ENCODE measurements at places on chromosomes 1 and 21. TPM values are rescaled to one million over a fixed set of nuclear protein-coding genes. Genes with fewer than 3 reads are reported as not detected.

Gene RPTN
- total RNA-seq, result not detected

- DNase-seq, result no peak
- H3K27me3 ChIP-seq, result no peaks in the 10 kb centered on the region
- H3K36me3 ChIP-seq, result no peaks in the 10 kb centered on the region
- no peak overlapping the region for H3K27ac ChIP-seq
- H3K4me1 ChIP-seq, result peaks cover 8% of the 10 kb centered on the region
Observed at GRCh38 chr1:54287176-54287650, 87.2 kb downstream of the MRPL37 start.

Gene SPRR1B
- total RNA-seq, result 0.66 TPM

GRCh38 chr1:14642712-14643111 lies 44.2 kb downstream of the KAZN start:
- H3K36me3 ChIP-seq, result no peaks in the 10 kb centered on the region
- DNase-seq, result no peak
- peaks cover 3% of the 10 kb centered on the region for H3K27me3 ChIP-seq

GRCh38 chr1:20663365-20663764 lies 2.2 kb upstream of the DDOST start:
- peaks cover 21% of the 10 kb centered on the region for H3K4me1 ChIP-seq
- H3K36me3 ChIP-seq, result peaks cover 5% of the 10 kb centered on the region

DNA sequence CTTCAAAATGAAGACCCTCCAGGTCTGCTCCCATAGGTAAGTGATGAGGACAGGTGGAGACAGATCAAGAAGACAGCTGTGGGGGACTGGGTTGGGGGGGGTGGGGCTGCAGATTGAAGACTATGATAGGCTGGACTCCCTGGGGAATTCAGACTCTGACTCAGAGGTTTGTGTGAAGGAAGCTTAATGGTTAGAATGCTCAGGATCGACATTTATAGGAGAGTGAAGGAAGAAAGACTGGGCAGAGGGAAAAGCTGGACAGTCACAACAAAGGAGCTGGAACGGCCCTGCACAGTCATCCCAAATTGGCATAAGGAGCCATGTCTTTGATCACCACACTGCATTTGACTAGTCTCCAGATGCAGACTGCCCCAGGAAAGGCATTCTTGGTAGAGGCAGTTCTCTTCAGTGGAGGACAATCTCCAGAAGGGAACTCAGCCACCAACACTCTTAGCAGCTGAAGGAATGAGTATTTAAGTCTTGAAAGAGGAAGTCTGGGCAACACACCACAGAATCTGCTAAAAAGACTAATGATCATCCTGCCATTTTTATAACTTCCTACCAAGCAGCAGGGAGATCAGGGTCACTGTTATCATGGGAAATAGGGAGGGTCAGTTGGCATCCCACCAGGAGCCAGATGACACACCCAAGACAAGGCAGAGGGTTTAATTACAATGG lies 120.0 kb upstream of the ZC3H11B start:
- no peaks in the 10 kb centered on the region for H3K36me3 ChIP-seq
- H3K27ac ChIP-seq, result no peak overlapping the region
- H3K4me1 ChIP-seq, result peaks cover 3% of the 10 kb centered on the region
- H3K4me3 ChIP-seq, result no peak overlapping the region
- DNase-seq, result no peak

GRCh38 chr1:114559356-114559755 lies 22.1 kb downstream of the BCAS2 start:
- no peaks in the 10 kb centered on the region for H3K27me3 ChIP-seq
- H3K4me3 ChIP-seq, result no peak overlapping the region
- no peaks in the 10 kb centered on the region for H3K4me1 ChIP-seq
- no peak overlapping the region for H3K27ac ChIP-seq
- H3K36me3 ChIP-seq, result no peaks in the 10 kb centered on the region

Gene REG4
- not detected for total RNA-seq

GRCh38 chr1:245475961-245476516 lies 321.3 kb downstream of the KIF26B start:
- no peak overlapping the region for H3K27ac ChIP-seq
- DNase-seq, result no peak
- no peaks in the 10 kb centered on the region for H3K36me3 ChIP-seq
- no peak overlapping the region for H3K4me3 ChIP-seq
- no peaks in the 10 kb centered on the region for H3K27me3 ChIP-seq

GRCh38 chr1:44784094-44785028 lies 3.6 kb downstream of the BEST4 start:
- H3K27me3 ChIP-seq, result no peaks in the 10 kb centered on the region
- no peak overlapping the region for H3K27ac ChIP-seq

DNA sequence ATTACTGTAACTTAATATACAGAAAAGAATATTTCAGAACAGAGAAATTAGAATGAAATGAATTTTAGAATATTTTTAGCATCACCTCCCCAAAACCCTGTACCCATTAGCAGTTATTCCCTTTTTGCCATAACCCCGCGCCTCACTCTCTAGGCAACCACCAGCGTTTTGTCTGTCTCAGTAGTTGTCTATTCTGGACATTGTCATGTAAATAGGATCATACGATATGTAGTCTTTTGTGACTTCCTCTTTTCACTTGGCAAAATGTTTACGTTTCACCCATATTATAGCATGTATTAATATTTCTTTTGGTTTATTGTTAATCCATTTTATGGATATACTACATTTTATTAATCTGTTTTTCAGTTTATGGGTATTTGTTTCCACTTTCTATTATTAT lies 24.9 kb downstream of the SOAT1 start:
- no peaks in the 10 kb centered on the region for H3K4me1 ChIP-seq
- H3K4me3 ChIP-seq, result no peak overlapping the region
- DNase-seq, result no peak
- H3K36me3 ChIP-seq, result no peaks in the 10 kb centered on the region
- H3K27me3 ChIP-seq, result no peaks in the 10 kb centered on the region

Gene SNX7
- 18.8 TPM for total RNA-seq

DNA sequence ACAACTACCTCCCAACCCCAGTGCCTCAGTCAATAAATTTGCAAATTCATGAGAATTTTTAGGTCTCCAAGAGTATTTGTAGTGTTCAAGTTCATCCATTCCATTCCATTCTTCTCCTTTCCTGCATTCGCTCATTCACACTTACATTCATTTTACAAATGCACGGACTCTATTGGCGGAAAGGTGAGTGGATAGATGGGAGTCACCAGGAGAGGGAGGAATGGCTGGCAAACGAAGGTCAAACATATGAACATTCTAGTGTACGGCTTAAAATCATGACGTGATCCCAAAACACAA lies 2.5 kb downstream of the LORICRIN start:
- no peaks in the 10 kb centered on the region for H3K36me3 ChIP-seq
- no peak for DNase-seq
- H3K4me1 ChIP-seq, result no peaks in the 10 kb centered on the region
- no peak overlapping the region for H3K4me3 ChIP-seq

Gene RAB42
- total RNA-seq, result not detected

Gene VSIG8
- not detected for total RNA-seq

- no peaks in the 10 kb centered on the region for H3K36me3 ChIP-seq
- no peak overlapping the region for H3K4me3 ChIP-seq
- no peak overlapping the region for H3K27ac ChIP-seq
- DNase-seq, result peak; percentile 23
- H3K4me1 ChIP-seq, result peaks cover 7% of the 10 kb centered on the region
- H3K27me3 ChIP-seq, result no peaks in the 10 kb centered on the region
Observed at GRCh38 chr1:21594935-21595897, 73.9 kb downstream of the RAP1GAP start.

- no peaks in the 10 kb centered on the region for H3K27me3 ChIP-seq
- H3K36me3 ChIP-seq, result no peaks in the 10 kb centered on the region
- no peak overlapping the region for H3K27ac ChIP-seq
- no peak for DNase-seq
- no peak overlapping the region for H3K4me3 ChIP-seq
- peaks cover 16% of the 10 kb centered on the region for H3K4me1 ChIP-seq
Observed at GRCh38 chr21:34534522-34534921, 22.5 kb upstream of the KCNE1 start.

DNA sequence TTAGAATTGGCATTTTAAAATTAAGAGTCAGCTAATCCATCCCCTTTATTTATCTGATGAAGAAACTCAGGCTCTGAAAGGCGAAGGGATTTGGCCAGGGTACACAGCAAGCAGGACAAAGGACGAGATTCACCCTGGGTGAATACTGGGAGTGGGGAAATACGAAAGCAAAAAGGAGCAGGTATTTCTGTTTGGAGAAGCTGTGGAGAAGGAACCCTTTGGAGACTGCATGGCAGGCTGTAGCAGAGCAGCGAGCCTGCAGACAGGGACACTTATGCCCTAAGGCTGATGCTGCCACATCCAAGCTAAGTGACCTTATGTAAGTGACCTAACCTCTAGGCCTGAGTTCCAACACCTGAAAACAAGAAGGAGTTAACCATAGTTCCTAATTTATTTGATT lies 207.2 kb upstream of the C1orf87 start:
- DNase-seq, result no peak
- H3K4me1 ChIP-seq, result peaks cover 24% of the 10 kb centered on the region
- no peaks in the 10 kb centered on the region for H3K36me3 ChIP-seq
- H3K4me3 ChIP-seq, result no peak overlapping the region
- H3K27ac ChIP-seq, result no peak overlapping the region

DNA sequence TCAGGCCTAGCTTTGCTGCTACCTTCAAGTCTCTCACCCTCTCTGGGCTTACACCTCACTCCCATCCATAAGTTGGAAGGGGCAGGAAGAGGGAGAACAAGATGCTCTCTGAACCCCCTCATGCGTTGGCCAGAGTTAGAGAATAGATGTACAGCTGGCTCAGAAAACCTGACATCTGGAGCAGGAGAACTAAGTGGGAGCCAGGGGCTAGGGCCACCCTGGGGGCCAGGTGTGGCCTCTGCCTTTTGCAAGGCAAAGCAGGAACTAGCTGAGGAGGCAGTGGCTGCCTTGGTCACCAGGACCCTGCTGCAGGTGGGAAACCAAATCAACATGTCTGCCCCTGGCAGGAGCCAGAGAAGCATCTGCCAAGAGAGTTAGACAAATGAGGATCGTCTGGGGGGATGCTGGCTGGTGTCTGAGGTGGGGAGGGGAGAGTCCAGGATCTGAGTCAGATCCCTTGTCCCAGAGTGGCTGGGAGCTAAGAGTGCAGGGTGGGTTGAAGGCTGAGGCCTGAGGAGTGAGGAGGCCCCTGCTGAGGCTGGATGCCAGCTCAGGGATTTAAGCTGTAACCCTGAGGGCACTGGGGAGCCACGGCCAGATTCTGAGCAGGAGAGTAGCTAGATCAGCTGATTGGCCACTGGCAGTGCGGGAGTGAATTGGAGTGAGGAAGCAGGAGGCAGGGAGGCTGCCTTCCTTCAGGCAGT lies 115.0 kb downstream of the EPHB2 start:
- H3K4me3 ChIP-seq, result no peak overlapping the region
- H3K36me3 ChIP-seq, result no peaks in the 10 kb centered on the region
- peak overlapping the region; percentile 63 for H3K27ac ChIP-seq
- no peaks in the 10 kb centered on the region for H3K27me3 ChIP-seq

DNA sequence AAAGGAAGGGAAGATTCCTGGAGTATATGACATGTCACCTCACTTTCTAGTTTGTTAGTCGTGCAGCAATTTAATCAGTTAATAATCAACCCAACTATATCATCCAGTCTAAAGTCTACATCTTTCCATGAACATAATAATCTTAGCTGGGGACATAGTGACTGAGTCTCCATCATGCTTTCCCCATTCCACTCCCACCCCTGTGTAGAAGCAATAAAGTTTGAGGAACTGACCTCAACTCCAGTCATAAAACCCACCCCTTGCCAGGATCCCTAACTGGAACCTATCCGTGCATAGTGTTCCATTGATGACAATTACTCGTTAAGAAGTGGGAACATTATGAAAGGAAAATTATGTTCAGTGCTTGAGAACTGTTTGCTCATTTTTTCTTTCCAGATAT lies 48.9 kb upstream of the MROH9 start:
- H3K4me3 ChIP-seq, result no peak overlapping the region
- no peak overlapping the region for H3K27ac ChIP-seq
- no peaks in the 10 kb centered on the region for H3K36me3 ChIP-seq
- DNase-seq, result no peak

DNA sequence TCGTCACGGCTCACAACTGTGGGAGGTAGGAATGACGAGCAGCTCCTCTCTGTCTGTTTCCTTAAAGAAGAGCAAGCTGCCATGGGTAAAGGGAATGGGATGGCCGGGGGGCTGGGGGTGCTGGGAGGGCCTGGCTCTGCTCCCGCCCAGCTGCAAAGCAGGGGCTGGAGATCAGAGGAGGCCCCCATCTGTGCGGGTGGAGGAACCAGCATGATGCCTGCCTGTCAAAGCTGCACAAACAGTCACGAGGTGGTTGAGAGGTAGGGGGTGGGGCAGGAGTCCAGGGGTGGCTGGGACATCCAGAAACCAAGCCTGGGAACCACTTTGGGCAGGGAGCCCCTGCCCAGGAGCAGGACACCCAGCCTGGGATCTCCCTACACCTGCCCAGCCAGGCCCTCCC lies 12.6 kb downstream of the SLC41A1 start:
- H3K36me3 ChIP-seq, result peaks cover 6% of the 10 kb centered on the region
- no peak for DNase-seq
- no peak overlapping the region for H3K4me3 ChIP-seq
- no peak overlapping the region for H3K27ac ChIP-seq
- H3K27me3 ChIP-seq, result no peaks in the 10 kb centered on the region

DNA sequence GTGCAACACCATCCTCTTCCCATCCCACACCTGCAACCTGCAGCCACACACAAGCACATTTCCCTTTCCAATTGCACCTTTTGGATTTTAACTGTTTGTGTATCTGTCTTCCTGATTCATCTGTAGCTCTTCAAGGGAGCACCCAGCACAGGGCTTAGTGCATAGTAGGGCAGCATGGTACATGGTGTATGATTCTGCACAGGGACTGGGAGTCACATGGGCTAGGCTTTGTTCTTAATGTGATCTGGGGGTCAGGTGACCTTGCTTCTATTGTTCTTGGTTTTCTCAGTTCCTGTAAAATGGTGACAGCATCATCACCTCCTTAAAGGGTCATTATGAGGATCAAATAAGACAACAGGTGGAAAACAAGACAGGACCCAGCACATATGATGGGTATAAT lies 419.3 kb downstream of the MATN1 start:
- DNase-seq, result no peak
- no peak overlapping the region for H3K27ac ChIP-seq
- no peaks in the 10 kb centered on the region for H3K4me1 ChIP-seq
- H3K4me3 ChIP-seq, result no peak overlapping the region
- H3K27me3 ChIP-seq, result peaks cover 51% of the 10 kb centered on the region
- H3K36me3 ChIP-seq, result no peaks in the 10 kb centered on the region

- H3K27ac ChIP-seq, result no peak overlapping the region
- H3K27me3 ChIP-seq, result no peaks in the 10 kb centered on the region
- no peak overlapping the region for H3K4me3 ChIP-seq
- H3K4me1 ChIP-seq, result peaks cover 23% of the 10 kb centered on the region
- DNase-seq, result no peak
Observed at GRCh38 chr1:160409486-160409885, 9.1 kb downstream of the VANGL2 start.

Gene HUNK
- not detected for total RNA-seq

DNA sequence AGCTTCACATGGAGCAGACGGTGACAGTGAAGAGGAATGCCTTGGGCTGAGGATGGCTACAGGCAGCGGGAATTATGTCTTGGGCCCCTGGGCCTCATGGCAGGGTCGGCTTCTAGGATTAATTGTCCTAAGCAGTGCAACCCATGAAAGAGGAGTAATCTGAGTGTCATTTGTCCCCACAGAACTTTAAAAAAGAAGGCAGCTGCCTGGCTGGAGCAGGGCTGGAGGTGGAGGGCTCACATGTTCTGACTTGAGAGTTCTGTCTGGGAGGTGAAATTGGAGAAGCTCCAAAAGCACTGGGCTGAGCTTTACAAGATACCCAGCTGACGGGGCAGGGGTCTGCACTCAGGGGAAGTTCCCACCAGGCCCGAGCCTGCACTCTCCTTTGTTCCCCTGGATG lies 22.6 kb downstream of the CACNA1S start:
- no peaks in the 10 kb centered on the region for H3K4me1 ChIP-seq
- no peaks in the 10 kb centered on the region for H3K36me3 ChIP-seq
- H3K27ac ChIP-seq, result no peak overlapping the region
- no peaks in the 10 kb centered on the region for H3K27me3 ChIP-seq
- DNase-seq, result no peak

Gene TMEM61
- 4.4 TPM for total RNA-seq

Gene S100A16
- total RNA-seq, result 196 TPM

Data from HCT116 (cell line).